ENCODE measurements at places on chromosomes 7 and 10. TPM values are rescaled to one million over a fixed set of nuclear protein-coding genes. Genes with fewer than 3 reads are reported as not detected.
A peak's percentile ranks its signal among the peaks of the same experiment; 100 is the strongest.

DNA sequence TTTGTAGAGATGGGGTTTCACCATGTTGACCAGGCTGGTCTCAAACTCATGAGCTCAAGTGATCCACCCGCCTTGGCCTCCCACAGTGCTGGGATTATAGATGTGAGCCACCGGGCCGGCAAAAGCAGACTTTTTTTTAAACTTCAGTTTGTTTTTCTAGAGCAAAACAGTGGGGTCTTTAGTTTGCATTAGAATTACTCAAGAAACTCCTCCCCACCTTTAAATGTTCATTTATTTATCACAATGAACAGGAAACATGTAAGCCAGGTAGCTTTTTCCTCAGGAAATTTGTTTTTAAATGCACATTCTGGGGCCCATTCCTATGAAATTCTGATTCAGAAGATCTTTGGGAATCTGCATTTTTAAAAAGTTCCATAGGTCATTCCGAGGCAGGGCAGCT, 56.0 kb upstream of the JAZF1 start:
- H3K27me3 ChIP-seq = no peaks in the 10 kb centered on the region
- no peak for DNase-seq
- no peak overlapping the region for H3K27ac ChIP-seq
- H3K4me1 ChIP-seq = no peaks in the 10 kb centered on the region
- no peaks in the 10 kb centered on the region for H3K36me3 ChIP-seq

DNA sequence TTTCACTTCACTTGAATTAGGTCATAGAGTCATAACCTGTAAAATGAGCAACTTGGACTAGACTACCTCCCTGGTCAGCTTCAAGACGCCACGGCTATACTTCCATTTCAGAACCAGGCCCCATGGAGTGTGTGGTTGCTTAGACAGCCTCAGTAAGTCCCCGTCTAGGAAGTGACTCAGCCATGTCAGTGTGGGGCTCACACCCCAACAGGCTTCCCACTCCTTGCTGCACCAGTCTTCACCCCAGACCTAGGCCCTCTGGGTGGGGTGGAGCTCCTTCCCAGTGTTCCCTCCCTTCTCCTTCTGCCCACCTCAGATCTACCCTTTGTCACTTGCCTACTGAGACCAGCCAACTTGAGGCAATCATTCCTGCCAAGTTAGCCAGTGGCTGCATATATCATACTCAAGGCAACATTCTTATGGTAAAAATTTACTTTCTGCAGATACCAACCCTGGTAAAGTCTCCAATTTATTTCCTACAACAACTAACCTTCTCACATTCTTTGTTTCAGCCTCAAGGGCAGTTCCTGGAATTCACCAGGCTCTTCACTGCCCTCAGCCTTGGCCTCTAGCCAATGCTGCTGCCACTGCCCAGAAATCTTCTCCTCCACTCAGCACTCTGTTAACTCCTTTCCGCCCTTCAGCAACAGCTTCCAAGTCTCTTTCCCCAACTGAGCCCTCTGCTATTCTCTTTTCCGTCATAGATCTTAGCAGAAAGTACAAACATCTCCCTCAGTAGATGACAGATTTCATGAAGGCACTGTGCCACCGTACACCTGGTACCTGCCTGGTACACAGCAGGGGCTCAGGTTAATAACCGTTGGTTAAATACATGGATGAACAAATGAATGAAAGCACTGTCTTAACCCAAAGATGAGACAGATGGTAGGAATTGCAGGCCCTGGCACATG, 31.3 kb upstream of the ZNRF2 start:
- peaks cover 37% of the 10 kb centered on the region for H3K4me1 ChIP-seq
- no peak overlapping the region for H3K27ac ChIP-seq
- H3K27me3 ChIP-seq = no peaks in the 10 kb centered on the region
- H3K36me3 ChIP-seq = no peaks in the 10 kb centered on the region
- DNase-seq = peak; percentile 61
- H3K4me3 ChIP-seq = no peak overlapping the region

- H3K4me3 ChIP-seq = no peak overlapping the region
- DNase-seq = no peak
- H3K36me3 ChIP-seq = no peaks in the 10 kb centered on the region
Observed at GRCh38 chr10:67782530-67782929, 55.5 kb downstream of the DNAJC12 start.

DNA sequence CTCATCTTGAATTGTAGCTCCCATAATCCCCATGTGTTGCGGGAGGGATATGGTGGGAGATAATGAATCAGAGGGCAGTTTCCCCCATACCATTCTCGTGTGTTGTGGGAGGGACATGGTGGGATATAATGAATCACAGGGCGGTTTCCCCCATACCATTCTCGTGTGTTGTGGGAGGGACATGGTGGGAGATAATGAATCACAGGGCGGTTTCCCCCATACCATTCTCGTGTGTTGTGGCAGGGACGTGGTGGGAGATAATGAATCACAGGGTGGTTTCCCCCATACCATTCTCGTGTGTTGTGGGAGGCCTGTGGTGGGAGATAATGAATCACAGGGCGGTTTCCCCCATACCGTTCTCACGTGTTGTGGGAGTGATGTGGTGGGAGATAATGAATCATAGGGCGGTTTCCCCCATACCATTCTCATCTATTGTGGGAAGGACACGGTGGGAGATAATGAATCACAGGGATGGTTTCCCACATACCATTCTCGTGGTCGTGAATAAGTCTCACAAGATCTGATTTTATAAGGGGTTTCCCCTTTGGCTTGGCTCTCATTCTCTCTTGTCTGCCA, 271.0 kb downstream of the MAD1L1 start:
- no peak overlapping the region for H3K4me3 ChIP-seq
- H3K27ac ChIP-seq = no peak overlapping the region
- H3K36me3 ChIP-seq = peaks cover 22% of the 10 kb centered on the region
- H3K4me1 ChIP-seq = no peaks in the 10 kb centered on the region

The CYP2C19 gene
- polyA plus RNA-seq = not detected

The VIPR2 gene
- polyA plus RNA-seq = 0.80 TPM

The NDUFB8 gene
- polyA plus RNA-seq = 139 TPM

Data from left lung (tissue), 14 donors.